Activated CD8-positive, alpha-beta memory T cell treated with anti-CD3 and anti-CD28 coated beads for 4 hours (primary cell): ENCODE measurements at places on chromosomes 7 and 10.

GRCh38 chr7:99034932-99035722 is 108.8 kb downstream of the SMURF1 start:
- no peak for DNase-seq

GRCh38 chr7:134554417-134554966 is 5.6 kb downstream of the AKR1B15 start:
- DNase-seq, result no peak

- no peak for DNase-seq
Observed at GRCh38 chr7:20140291-20141001, 76.7 kb downstream of the MACC1 start.

DNA sequence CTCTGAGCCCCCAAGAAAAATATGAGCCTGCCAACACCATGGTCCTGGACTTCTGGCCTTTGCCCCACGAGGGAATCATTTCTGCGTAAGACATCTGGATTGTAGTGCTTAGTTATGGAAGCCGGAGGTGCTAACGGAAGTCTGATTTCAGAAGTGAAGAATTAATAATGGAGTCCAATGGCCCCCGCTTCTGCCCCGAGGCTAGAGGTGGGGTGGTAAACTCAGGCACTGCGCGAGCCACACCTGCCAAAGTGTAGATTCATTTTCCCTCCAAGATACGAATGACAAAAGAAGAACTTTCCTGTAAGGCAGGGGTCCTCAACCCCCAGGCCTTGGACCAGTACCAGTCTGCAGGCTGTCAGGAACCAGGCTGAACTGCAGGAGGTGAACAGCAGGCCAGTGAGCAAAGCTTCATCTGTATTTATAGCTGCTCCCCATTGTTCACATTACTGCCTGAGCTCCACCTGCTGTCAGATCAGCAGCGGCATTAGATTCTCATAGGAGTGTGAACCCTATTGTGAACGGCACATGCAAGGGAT is 22.3 kb downstream of the CNPY1 start:
- no peak for DNase-seq

- no peak for DNase-seq
Observed at GRCh38 chr7:51606601-51607154, 290.1 kb upstream of the COBL start.

GRCh38 chr10:78461333-78461732 is 427.7 kb downstream of the RPS24 start:
- no peak for DNase-seq

GRCh38 chr7:50682079-50682478 is 100.6 kb downstream of the GRB10 start:
- DNase-seq, result no peak

DNA sequence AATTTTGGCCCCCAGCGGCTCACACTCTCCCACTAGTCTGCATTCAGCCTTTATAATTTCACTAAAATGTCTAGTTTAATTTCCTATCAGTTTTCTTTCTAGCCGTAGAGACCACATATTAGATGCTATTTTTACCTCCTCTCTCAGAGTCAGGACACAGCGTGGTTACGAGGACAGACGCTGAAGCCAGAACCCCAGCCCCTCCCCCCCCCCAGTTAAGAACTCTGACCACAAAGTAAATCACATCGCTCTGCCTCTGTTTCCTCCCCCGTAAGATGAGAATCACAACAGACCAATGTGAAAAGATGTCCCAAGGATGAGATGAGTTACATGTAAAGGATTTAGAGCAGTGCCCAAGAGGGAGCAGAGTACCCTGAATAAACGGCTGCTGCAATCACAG is 11.1 kb upstream of the TARP start:
- no peak for DNase-seq

GRCh38 chr10:44064987-44065787 is 319.7 kb downstream of the CXCL12 start:
- no peak for DNase-seq

- no peak for DNase-seq
Observed at GRCh38 chr7:143239813-143240212, 18.0 kb downstream of the TAS2R40 start.

DNA sequence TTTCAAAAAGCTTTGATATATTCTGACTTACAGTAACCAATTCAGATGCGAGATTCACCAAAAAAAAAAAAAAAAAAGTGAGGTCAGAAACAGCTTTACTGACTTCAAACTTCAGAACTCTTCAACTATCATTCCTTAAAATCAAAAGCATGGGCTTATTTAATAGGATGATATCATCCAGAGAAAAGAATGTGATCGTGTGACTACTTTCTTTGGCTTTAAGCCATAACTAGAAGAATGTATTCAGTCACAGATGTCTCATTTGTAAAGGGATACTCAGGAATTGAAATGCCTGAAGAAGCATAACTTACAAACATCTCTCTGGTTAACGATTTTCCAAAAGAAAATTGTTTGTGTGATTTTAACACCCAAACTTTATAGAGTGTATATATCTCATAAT is 11.5 kb downstream of the TPK1 start:
- DNase-seq, result no peak

DNA sequence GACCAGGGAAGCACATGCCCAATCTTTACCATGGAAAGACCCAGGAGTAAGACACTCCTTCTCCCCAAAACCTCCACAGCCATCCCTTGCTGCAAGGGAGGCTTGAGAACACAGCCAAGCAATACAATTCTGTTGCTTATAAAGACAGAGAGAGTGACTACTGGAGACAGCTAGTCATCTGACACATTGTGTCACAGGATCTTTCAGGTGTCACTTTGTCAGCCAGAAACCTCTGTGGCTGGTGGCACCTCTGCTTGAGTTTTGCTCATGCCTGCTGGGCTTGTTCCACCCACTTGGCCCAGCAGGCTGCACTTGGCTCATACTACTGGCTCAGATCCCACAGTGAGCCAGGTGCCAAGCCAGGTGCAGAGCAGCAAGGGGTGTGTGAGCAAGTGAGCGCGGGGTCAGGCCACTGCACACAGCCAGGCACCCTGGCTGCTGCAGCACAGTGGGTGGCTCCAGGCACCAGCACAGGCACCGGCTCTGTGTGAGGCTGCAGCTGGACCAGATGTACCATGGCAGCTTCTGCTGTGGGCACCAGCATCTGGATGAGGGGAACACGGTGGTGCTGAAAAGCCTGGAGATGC is 12.4 kb upstream of the PRLHR start:
- DNase-seq, result no peak

DNA sequence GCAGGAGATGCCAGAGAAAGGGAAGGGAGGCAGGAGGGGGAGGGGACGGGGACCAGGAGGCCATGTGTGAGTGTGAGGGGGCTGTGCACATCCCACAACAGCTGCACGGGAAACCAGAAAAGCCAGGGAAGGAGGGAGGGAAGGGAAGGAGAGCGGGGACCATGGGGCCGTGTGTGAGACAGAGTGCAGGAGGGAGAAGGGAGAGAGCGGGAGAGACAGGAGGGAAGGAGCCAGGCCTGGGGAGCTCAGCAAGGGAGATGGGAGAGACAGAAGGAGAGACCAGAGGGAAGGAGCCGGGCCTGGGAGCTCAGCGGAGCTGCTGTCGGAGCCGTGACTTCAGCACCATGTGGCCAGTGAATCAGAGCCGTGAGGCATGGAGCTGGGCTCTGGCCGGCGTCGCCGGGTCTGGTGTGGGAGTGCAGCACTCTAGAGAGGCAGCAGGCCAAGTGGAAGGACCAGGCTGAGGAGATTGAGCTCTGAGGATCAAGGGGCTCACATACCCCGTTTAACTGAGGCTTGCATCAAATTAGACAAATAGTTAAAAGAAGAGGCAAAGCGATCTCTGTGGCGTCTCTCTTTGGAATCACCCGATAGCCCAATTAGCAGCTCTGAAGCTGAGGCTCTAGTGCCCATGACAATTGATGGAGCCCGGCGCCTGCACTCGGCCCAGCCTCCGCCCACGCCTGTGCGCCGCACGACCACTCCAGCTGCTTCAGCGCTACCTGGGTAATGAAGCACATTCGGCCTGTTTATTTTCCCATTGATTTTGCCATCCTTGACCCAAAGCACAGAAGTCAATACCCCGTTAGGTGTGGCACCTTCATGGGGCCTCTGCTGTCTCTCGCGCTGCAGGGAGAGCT is 150.4 kb downstream of the MAD1L1 start:
- DNase-seq, result no peak

GRCh38 chr10:68561865-68562649 is 1.9 kb downstream of the TET1 start:
- DNase-seq, result no peak

DNA sequence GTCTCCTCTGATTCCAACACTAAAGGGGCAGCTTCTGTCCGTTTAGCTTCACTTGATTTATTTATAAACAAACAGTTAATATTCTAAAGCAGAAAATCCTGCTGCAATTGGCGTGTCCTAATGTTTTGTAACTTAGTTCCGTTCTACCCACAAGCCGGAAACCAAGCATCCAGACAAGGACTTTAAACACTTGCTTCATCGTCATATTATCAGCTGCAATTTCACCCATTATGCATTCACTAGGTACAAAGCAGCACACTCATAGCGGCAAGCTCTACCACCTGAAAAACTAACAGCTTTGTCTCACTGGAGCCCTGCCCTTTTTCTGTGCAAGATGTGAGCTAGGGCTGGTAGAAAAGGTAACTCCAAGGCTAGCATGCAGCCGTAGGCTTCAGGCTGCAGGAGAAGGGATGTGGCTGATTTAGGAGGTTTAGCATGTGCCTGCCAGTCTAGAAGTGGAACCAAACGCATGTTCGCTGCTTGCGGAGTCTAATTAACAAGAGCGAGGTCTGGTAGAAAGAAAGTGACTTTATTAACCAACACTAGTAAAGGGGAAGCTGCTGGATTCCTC is 43.7 kb upstream of the BPGM start:
- DNase-seq, result no peak

DNA sequence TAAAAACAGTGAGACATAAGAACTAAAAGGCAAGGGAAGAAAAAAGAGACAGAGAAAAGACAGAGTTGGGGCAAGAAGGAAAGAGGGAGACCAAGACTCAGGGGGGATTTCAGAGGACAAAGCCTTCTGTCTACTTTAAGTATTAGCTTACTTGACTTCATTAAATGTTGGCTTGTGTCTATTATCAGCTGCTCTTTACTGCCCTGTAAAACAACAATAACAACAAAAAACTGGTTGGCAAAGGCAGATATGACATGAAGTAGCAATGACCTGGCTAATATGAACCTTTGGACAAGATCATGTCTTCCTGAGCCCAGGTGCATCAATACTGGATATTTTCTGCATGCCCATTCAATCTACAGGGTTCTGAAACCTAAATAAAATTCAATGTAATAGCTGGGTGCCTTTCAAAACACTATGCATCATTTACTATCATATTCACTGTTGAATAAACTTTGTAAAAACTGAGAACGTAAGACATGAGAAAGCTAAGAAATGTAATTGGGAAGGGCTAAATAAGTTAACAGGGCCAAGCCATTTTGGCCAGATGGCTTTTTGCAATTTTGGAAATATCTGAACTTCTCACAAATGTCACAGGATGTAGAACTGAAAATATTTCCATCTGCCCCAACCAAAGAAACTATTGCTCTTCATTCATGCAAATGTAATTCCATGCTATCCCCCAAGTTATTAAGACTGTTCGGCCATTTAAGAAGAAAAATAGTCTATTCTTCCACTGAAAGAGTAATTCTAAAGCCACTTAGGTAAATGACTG is 49.4 kb downstream of the LRRN3 start:
- no peak for DNase-seq

DNA sequence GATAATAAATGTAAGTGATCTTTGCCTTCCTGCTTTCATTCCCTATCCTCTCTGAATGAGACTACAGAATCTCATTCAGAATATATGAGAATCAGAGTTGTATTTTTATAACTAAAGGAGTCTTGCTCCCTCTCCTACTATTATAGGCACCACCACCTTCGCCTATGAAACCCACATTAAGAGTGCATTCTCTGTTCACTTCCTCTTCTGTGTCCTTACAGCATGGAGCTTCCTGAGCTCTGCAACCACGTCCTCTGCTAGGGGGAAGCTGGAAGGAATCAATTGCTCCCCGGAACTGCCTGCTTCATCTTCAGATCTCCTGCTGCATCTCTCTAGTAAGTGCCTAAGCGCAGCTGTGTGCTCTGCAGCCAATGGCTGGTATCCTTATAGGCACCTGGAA is 820.7 kb downstream of the GRID1 start:
- DNase-seq, result no peak

- no peak for DNase-seq
Observed at GRCh38 chr7:24283897-24284698, at the start of gene NPY. NPY (plus strand) TSS chr7:24284190; CDS start chr7:24285241, 1,051 bp downstream.

GRCh38 chr7:134763960-134764359 is 15.5 kb upstream of the CALD1 start:
- no peak for DNase-seq

DNA sequence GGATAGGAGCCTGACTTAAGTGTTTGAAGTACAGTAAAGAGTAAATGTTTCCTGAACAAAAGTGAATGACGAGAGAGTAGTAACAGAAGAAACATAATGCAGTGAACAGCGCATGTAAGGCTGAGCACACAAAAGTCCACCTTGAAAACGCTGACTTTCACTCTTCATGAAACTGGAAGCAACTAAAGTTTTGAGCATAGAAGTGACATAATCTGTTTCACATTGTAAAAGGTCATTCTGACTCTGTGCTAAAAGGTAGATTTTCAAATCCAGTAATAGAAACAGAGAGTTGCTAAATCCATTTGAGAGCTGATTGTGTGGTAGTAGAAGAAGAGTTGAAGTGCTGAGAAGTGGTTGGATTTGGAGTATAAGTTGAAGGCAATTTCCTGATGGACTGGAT is 1037.0 kb downstream of the CNTNAP2 start:
- no peak for DNase-seq

- DNase-seq, result no peak
Observed at GRCh38 chr10:84945791-84946190, 617.4 kb downstream of the CCSER2 start.
